ENCODE measurements at places on chromosomes 1 and 21.

DNA sequence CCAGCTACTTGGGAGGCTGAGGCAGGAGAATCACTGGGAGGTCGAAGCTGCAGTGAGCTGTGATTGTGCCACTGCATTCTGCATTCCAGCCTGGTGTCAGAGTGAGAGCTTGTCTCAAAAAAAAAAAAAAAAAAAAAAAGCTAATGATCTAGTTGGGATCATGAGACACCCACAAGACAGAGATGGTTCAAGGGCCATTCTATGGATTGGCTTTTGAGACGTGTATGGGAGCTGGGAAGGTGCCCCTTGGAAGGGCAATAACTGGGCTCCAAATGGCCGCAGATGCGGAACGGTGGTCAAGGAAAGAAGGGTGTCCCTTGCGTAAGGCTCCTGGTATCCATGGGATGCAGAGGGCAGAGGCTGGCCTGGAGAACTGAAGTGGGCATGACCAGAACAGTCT, 6.8 kb upstream of the ADAM15 start:
- DNase-seq = no peak

DNA sequence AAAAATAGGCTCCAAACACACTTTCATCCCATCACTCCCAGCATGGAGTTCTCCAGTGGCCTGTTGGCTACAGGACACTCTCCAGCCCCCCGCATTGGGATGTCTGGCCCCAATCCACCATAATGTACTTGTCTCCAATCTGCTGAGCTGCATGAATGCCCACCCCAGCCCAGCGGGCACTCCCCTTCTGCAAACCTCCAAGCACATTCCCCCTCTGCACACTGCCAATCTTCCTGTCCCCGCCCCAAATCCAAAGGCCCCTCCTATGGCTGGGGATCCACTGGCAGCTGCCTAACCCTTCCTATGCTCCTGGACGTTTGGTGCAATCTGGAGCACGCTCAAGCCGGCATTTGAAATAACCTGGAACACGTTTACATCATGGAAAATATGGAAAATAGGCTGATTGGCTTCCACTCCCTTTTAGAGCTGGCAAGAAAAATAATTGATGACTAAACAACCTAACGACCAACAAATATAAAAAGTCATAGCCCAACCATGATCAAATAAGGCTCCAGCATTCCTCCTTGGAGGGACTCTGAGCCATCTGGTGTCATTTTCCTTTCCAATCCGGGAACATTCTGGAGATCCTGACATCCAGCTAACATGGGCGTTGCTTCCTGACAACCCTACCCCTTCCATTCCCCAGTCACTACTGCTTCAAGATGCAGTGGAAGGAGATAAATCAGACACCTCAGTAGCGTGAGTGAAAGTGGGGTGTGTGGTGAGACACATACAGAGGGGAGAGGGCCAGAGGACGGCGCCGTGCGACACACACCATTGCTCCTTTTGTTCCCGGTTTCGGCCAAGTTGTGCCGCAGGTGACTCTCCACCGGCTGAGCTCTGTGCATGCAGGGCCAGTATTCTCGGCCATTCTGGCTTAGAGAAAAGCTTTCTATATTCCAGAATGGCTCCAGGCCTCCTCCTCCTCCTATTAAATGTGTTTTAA, 41.6 kb downstream of the PDE9A start:
- DNase-seq = no peak

DNA sequence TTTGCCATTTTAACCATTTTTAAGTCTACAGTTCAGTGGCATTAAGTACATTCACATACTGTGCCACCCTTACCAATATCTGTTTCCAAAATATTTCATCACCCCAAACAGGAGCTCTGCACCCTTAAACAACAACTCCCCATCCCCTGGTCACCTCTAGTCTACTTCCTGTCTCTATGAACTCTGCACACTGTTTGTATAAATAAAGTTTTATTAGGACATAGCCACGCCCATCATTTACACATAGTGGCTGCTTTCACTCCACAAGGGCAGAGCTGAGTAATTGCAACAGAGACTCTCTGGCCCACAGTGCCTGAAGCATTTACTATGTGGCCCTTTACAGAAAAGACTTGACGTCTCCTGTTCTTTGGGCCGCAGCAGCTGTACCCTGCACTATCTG, 30.1 kb downstream of the KCNAB2 start:
- DNase-seq = no peak

DNA sequence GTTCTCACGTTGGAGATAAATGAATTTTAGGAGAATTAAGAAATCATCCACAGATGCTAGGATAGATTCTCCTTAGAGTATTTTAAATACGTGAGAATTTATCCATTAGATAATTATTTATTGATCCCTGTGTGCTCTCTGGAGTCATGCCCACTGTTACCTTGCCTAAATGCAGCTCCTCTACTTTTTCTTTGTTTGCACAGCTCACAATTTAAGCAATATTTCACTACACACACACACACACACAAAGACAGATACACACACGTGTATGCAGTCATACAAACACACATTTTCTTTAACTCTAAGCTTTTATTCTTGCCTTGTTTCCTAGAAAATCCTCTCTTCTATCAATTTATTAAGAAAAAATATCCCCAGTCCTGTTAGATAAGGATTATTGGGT, 51.7 kb downstream of the GPR88 start:
- DNase-seq = no peak

- DNase-seq = no peak
Measured at GRCh38 chr1:93597709-93598108, 83.9 kb downstream of the BCAR3 start.

GRCh38 chr1:248229360-248229908, 1.8 kb upstream of the OR2M4 start:
- DNase-seq = no peak

DNA sequence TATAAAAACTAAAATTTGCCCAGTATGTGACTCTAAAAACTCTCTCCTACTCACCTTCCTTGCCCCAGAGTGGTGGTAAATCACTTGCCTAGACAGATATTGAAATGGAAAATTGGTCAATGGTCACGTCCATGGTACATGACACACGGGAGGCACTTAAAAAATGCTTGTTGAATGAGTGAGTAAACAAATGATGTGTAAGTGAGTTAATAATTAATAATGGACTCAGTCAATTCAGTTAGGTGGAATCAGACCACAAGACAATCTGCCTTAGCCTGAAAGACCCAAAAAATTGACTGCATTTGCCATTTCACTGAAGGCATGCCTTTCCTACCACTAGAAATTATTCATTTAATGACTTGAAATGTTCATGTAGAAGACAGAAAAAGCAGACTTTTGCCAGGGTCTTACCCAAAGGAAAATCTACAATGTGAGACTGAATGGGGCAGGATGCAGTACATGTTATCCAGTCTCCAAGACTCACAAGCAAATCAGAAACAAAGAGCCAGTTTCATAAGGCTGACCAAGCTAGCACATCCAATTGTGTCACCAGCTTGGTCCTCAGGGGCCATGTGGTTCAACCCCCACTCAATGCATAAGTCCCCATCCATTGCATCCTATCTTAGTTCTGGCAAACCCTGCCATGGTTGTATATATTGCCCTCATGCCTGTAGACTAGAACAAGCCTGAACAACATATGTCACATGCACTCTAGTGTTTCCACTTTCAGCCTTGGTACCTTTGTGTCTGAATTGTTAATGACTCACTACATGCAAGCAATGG, 73.6 kb downstream of the TBX15 start:
- DNase-seq = no peak

DNA sequence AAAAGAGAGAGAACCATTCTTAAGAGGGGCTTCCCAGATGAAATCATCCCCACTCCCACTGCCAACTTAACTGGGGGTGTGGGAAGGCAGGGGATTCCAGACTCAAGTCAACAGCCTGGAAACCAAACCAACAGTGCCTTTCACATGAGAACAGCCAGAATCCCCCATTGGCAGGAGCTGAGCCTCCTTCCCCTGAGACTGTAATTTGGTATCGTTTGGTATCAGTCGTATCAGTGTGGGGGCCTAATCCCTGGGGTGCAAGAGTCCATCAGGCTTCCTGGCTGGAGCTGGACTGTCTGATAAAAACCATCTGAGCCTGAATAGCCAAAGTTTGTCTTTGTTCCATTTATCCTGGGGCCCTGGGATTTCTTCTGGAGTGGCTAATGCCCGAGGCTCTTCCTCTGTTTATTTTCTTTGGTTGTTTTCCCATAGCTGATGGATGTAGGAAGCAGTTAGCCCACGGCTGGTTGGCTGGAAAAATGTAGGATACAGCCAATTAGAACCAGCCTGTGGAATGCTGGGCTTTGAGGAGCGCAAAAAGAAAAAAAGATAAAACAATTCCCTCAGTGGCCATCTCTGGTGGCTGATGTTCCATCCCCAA, 84.6 kb downstream of the LAMC2 start:
- DNase-seq = no peak

- DNase-seq = no peak
Measured at GRCh38 chr1:66055092-66055491, 262.4 kb downstream of the PDE4B start.

GRCh38 chr1:115330480-115331013, 7.5 kb downstream of the NGF start:
- DNase-seq = no peak

DNA sequence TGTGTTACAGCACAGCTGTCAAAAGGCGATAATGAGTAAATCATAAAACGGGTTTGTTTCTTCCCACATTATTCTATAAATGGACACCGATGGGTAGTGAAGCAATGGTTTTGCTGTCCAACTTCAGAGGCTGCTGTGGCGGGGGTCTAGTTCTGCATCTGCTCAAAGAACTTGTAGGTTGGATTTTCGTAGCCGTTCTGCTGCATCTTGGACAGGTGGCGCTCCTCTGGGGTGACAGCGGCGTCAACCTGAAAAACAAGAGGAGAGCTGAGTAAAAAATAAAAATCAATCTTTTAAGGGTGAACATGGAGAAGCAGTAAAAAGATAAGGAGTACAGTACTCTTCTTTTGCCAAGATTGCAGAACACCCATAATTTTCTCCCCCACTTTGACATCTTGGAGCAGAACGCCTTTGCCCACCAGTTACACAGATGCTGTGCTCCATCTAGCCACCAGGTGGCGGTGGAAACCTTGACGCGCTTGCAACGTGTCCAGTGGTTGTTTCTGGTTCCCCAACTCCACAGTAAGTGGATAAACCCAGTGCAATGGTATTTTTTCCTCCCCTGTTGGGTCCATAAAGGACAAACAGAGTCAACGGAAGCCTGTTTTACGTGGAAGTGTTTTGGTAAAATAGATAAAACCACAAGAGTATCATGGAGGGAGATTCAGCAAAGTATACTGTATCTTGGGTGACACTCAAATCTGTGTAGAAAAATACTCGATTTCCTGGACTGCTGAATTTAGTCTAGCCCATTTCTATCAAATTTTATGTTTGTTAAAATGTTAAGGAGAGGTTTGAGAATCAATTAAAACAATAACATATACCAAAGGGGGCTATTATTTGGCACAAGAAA, 147.0 kb downstream of the GABPA start:
- DNase-seq = peak; percentile 73

DNA sequence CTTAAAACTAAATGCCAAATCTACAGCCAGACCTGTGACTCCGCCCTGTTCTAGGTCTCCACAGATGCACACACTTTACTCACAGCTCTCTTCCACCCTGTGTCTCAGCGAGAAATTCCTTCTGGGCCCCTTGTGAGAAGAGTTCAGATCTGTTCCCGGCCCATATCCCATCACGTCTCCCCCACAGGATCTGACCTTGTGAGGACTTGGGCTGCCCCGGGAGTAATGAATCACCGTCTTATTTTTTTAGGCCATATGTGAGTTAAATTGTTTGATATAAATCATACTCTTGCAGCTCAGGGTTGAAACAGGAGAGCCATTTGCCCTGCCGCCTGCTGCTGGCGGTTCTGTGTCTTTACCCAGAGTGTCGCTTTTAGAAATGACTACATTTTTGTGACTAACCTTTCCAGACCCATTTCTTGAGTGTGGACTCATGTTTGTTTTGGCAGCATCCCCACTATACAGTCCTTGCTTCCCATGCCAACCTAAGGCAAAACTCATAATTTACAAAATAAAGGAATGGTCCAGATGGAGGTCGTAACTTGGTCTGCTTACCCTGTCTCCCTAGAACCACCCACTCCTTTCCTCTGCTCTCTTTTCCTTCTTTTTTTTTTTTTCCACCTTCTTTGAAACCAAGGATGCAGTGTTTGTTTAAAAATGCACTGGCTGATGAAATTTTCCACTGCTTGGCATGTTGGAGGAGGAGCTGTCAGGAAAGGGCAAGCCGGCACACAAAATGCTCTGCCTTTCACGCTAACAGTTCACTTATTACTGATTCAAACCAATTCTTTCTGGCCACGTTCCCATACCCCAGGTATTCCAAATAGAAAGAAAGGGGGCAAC, 98.0 kb upstream of the C1orf105 start:
- no peak for DNase-seq

GRCh38 chr21:45347712-45348499, 57.1 kb upstream of the COL18A1 start:
- no peak for DNase-seq

- DNase-seq = peak; percentile 81
Measured at GRCh38 chr1:28775121-28775942, 36.6 kb upstream of the OPRD1 start.

DNA sequence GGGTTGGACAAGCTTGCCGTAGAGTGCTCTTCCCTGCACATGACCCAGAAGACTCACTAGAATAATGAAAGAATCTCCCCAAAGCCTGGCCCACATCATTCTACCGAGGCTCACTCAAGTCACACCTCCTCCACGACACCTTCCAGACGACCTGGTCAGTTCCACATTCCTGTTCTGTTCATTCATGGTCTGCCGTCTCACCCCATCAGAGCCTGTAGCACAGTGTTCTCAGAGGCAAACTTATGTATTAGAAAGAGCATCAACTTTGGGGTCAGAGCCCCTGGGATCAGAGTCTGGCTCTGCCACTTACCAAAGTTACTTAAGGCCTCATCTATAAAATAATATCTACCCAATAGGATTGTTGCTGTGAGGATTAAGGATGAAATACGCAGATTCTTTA, 7.5 kb downstream of the OLFML3 start:
- DNase-seq = no peak

- DNase-seq = no peak
Measured at GRCh38 chr1:70353601-70354331, 756 bp downstream of the ANKRD13C start.

GRCh38 chr1:19363536-19364152, 51.5 kb downstream of the SLC66A1 start:
- DNase-seq = no peak

- DNase-seq = no peak
Measured at GRCh38 chr1:9590945-9591668, 2.4 kb downstream of the TMEM201 start.

GRCh38 chr1:156624814-156625435, 5.7 kb downstream of the HAPLN2 start:
- DNase-seq = peak; percentile 64

GRCh38 chr1:23389837-23390321, 20.2 kb upstream of the ZNF436 start:
- no peak for DNase-seq

GRCh38 chr21:16407403-16408240, 677.8 kb downstream of the USP25 start:
- DNase-seq = no peak

DNA sequence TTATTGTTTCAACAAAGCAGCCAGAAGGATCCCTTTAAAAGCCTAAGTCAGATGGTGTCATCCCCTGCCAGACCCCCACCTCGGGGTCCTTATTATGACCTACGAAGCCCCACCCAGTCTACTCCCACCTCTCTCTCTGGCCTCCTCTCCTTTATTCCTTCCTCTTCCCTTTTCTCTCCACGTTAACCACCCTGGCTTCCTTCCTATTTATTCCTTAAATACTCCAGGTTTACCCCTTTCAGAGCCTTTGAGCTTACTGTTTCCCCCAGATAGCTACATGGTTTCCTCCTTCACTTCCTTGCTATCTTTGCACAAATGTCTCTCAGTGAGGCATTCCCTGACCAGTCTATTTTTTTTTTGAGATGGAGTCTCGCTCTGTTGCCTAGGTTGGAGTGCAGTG, 12.0 kb upstream of the SLC9A1 start:
- no peak for DNase-seq
